Activated CD8-positive, alpha-beta T cell treated with anti-CD3 and anti-CD28 coated beads, Interleukin-2, amount 10 ng/mL, durations not matched to agents 7 days and 5 days (primary cell): ENCODE measurements at places on chromosomes 5 and 9. TPM values are rescaled to one million over a fixed set of nuclear protein-coding genes. Genes with fewer than 3 reads are reported as not detected.
A peak's percentile ranks its signal among the peaks of the same experiment; 100 is the strongest.

- no peak for DNase-seq
Observed at GRCh38 chr5:90554358-90555006, 4.1 kb upstream of the ADGRV1 start.

- DNase-seq, result no peak
Observed at GRCh38 chr9:34771007-34771406, 61.1 kb upstream of the CCL21 start.

DNA sequence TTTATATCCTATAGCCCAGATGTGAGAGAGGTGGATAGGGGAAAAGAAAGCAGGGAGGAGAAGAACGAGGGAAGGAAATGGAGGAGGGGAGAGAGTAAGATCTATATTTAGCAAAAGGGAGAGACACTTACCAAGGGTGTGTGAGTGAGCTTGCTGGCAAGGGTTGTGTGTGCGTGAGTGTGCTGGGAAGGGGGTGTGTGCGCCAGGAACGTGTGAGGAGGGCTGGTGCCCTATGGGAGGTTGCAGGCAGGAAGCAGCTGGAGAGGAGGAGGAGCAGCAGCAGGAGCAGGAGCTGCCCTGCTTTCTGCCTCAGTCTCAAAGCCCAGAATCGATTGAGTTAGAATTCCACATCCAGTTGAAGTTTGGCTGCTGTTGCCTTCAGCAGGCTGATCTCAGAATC lies 148.3 kb upstream of the RUSC2 start:
- no peak for DNase-seq

GRCh38 chr5:124574521-124575436 lies 171.7 kb downstream of the ZNF608 start:
- DNase-seq, result no peak

DNA sequence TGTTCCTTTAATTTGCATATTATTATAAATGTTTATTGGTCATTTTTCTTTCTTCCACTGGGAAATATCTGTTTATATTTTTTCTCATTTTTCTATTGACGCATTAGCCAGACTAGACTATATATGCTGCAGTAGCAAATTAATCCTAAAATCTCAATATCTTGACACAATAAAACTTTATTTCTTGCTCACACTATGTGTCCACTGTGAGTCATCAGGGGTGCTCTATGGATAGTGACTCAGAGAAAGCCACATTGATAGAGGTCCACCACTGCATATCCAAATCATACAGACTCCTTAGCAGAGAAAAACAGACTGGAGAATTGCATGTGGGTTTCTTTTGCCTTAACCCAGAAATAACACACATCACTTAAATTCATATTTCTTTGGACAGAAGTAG lies 20.8 kb downstream of the OR1L3 start:
- no peak for DNase-seq

GRCh38 chr5:17277907-17278306 lies 60.5 kb downstream of the BASP1 start:
- DNase-seq, result no peak

DNA sequence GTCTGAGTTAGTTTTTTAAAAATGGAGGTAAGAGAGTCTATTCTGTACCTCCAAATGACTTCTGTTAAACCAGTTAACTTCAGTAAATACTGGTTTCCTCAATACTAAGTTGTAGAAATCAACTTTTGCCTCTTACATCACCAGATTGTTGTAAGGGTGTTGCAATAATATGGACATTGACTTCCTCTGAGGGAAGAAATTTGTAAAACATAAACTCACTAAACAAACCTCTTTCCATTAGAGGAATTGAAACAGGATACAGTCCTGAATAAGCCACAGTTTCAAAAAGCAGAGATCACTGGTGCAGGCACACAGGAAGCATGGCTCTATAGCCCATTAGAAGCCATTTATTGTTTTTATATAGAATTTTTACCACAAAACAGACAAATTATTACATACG lies 32.7 kb upstream of the SLCO6A1 start:
- no peak for DNase-seq

DNA sequence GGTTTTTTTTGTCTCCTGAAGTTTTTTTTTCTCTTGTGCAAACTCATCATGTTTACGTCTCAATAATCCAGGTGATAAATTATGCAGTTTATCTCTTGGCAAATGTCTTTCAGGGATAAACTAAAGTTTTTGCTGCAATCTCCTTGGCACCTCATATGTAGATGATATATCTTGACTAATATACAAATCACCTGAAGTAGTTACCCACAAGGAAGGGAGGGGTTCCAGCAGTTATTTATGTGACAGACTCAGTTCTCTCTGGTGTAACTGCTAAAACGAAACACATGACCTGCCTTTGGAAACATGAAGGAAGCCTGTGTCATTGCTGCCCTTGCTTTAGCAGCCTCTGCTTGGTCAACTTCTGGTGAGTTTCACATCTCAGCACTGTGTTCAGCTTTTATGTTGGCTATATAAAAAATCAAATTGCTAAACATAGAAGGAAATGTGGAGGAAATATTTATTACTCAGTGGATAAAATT lies 39.3 kb upstream of the KIAA1958 start:
- no peak for DNase-seq

- no peak for DNase-seq
Observed at GRCh38 chr5:136036293-136036911, 7.6 kb downstream of the TGFBI start.

- DNase-seq, result no peak
Observed at GRCh38 chr5:105730982-105731381, 1939.8 kb downstream of the EFNA5 start.

- no peak for DNase-seq
Observed at GRCh38 chr9:124631326-124631725, 124.1 kb upstream of the NR5A1 start.

GRCh38 chr5:150075233-150075632 lies 11.1 kb downstream of the CSF1R start:
- DNase-seq, result peak; percentile 12

- DNase-seq, result peak; percentile 33
Observed at GRCh38 chr9:125142560-125143376, 560 bp downstream of the SCAI start.

- DNase-seq, result no peak
Observed at GRCh38 chr9:132211570-132211969, 49.7 kb downstream of the NTNG2 start.

GRCh38 chr9:78985084-78985738 lies 586.6 kb upstream of the TLE4 start:
- no peak for DNase-seq

The PCDHGB2 gene
- 0.13 TPM for total RNA-seq

The ACSL6 gene
- total RNA-seq, result 21.5 TPM

The OR1J2 gene
- not detected for total RNA-seq

The PROB1 gene
- 5.2 TPM for total RNA-seq

The DOK3 gene
- total RNA-seq, result 7.8 TPM

The SAXO1 gene
- 0.10 TPM for total RNA-seq

The CTNND2 gene
- not detected for total RNA-seq

The CPLANE1 gene
- 10.5 TPM for total RNA-seq

The CYSTM1 gene
- total RNA-seq, result 12.2 TPM
